Amniotic epithelial cell (primary cell): ENCODE measurements at places on chromosomes 1 and 21.

DNA sequence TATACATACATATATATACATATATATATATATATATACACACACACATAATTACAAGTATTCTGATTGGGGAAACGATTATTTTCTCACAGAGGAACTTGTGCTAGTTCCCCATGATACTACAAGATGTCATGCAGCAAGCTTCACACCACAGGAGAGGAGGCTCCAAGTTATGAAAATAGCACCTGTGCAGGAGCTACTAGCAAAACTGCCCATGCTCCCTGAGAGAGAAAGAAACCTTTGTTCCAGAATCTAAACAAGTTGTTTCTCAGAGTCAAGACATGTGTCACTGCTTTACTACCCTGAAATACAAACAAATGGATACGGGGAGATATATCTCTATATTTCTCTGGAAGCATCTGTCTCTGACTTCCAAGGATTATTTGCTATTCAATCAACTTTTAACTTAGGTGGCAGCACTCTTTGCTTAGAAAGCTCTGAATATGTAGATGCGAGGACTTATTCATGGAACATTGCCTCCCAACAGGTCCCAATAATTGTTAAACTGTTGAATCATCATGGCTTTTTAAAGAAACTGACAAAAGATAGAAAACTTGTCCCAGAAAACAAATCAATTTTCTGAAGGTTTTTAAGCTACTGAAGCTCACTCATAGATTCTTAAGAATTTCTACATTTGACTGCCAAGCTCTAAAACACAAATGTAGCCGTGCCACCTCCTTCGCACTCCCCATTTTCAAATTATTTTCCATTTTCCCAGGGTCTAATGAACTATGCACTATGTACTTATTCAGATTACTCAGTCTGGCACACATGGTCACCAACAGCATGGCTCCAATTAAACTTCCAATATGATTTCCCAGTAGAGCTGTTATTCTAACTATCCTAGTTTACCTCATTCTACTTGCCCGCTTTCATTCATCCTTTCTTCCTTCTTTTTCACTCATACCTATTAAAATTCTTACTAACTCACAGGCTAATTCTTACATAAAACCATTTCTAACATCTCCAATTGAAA is 929.1 kb downstream of the LTN1 start:
- DNase-seq, result no peak

DNA sequence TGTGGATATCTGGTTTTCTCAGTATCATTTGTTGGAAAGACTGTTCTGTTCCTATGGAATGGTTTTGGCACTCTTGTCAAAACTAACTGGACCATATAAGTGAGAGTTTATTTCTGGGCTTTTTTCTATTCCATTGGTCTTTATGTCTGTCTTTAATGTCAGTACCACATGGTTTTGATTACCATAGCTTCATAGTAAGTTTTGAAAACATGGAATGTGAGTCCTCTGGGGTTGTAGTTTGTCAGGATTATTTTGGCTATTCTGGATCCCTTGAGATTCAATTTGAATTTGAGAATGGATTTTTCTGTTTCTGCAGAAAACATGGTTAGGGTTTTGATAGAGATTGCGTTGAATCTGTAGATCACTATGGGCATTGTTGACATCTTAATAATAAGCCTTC is 107.9 kb downstream of the ZFYVE9 start:
- no peak for DNase-seq

GRCh38 chr1:30936541-30937171 is 28.1 kb upstream of the SDC3 start:
- DNase-seq, result no peak

GRCh38 chr21:20703112-20703767 is 295.0 kb upstream of the NCAM2 start:
- no peak for DNase-seq

GRCh38 chr1:198754670-198755069 is 115.8 kb downstream of the PTPRC start:
- no peak for DNase-seq

- no peak for DNase-seq
These were observed at the start of gene MAP3K21 for GRCh38 chr1:233327651-233328141. MAP3K21 (plus strand) TSS chr1:233327724; CDS start chr1:233328029, 305 bp downstream.

- peak; percentile 76 for DNase-seq
These were observed 12.5 kb downstream of the CHML start for GRCh38 chr1:241627453-241628259.

- no peak for DNase-seq
These were observed 95.3 kb downstream of the COP1 start for GRCh38 chr1:176111835-176112234.
